NCI-H510A treated with DMSO at 0.1 percent for 48 hours (cell line): ENCODE measurements at places on chromosomes 11 and 22.

GRCh38 chr22:44837481-44837880 is 85.1 kb downstream of the ARHGAP8 start:
- no peak for DNase-seq

DNA sequence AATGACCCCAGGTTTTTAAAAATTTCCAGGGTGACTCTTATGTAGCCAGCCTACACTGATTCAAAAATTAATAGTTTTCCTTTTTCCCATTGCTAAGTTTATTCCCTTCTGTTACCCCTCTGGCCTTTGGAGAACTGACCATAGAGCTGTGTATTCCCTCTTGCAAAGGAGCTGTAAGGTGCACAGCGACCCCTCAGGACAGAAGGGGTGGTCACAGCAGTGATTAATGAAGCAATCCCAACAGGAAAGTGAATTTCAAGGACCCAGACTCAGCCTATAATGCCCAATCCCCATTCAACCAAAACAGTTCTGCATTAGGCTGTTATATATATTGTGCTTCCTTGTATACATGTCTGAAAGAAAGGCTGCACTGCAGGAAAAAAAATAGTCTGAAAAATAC is 147.1 kb downstream of the WT1 start:
- DNase-seq: no peak

- no peak for DNase-seq
Measured at GRCh38 chr11:5521540-5521939, 5.0 kb upstream of the UBQLNL start.

- no peak for DNase-seq
Measured at GRCh38 chr22:41856469-41856868, 23.6 kb downstream of the SREBF2 start.

GRCh38 chr22:48498526-48499331 is 1328.9 kb downstream of the BRD1 start:
- DNase-seq: no peak

DNA sequence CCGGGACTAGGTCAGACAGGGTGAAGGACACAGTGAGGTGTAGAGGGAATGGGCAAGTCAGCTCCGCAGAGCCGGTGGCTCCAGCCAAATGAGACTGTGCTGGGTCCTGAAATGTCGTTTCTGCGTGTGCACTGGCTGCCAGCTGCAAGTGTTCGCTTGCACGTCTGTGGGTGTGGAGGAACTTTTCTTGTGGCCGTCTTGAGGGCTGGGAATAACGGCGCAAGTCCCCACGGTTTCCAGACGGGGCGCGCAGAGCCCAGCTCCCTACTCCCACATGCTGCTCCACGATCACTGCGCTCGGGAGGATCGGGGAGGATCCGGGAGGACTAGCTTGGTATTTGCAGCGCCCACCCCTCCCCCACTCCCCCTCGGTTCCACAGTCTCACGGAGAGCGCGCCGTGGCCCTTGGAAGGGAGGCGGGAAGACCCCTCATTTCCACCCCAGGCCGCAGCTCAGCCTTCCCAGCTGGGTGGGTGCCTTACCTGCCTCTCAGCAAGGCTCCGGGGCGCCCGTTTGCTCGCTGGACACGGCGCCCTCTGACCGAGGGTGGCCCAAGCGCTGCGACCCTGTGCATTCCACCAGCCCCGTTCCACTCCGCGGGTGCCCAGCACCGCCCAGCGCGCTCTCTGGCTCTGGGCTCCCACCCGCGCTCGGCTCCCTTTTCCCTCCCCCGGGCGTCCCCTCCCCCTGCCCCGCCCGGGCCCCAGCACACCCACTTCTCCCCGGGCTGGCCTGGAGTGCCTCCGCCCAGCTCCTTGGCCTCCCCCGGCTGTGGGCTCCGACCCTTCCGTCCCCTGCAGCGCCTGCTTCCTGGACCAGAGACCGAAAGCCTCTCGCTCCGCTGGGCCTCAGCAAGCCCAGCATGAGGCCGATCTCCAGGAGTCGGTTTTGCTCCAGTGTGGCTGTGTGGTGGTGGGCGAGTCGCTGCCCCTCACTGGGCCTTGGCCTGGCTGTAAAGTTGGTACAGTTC is at the start of gene KCNE3:
Gene KCNE3 (minus strand): TSS at position 634 of the 970 bp plus-strand sequence. CDS start 9,986 bp downstream, outside the sequence.
- DNase-seq: no peak

DNA sequence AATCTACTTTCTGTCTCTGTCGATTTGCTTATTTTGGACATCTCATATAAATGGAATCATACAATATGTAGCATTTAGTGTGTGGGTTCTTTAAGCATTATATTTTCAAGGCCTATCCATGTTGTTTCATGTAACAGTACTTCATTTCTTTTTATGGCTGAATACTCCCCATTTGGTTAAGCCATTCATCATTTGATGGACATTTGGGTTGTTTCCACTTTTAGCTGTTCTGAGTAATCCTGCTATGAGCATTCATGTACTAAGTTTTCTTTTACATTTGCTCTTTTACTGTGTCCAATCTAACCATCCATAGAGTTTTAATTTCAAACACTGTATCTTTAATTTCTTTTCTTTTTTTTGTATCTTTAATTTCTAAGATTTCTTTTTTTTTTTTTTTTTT is 55.6 kb upstream of the SPTBN2 start:
- no peak for DNase-seq

- DNase-seq: peak; percentile 69
Measured at GRCh38 chr11:60870276-60870675, 2.9 kb downstream of the ZP1 start.

DNA sequence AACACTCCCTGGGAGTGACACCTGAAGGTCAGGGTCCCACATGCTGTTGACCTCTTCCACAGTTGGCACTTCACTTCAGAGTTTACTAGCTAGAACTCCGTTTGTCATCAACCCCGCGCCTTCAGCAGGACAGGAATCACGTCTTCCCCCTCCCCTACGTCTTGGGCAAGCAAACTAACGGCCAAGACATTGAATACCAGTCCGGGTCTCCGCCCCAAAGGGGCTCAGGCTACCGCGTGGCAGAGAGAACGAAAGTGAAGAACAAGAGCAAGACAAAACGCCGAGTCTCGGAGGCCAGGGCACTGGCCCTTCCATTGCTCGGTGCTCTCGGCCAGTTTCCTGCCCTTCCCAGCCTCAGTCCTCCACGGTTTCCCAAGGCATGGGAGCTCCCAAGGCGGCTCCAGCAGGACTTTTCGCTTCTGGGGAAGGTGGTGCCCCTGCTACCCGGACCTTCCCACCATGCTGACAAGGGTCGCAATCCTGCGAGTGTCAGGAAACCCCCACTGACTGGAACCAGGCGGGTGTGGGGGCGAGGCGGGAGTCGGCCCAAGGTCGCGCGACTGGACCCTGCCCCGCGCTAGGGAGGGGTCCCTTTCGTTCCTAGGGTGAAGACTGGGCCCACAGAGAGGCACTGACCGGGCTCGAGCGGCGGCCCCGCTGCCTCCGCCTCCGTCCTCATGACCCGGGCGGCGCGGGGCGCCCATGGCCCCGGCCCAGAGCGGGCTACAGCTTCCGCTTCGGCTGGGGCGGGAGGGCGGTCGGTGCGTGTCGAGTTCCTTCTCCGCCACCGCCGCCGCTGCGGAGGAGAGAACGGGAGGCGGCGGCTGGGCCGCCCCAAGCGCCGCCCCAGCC is at the start of gene GUCD1:
Gene GUCD1 (minus strand): TSS at position 826 of the 852 bp plus-strand sequence. CDS start 147 bp downstream, at position 679.
- DNase-seq: no peak

GRCh38 chr22:34587357-34588356 is 478.3 kb upstream of the ISX start:
- DNase-seq: no peak

GRCh38 chr11:27060816-27061460 is 20.3 kb downstream of the BBOX1 start:
- no peak for DNase-seq

GRCh38 chr11:6404342-6405051 is 14.2 kb downstream of the SMPD1 start:
- no peak for DNase-seq

GRCh38 chr22:39535357-39535725 is 2.8 kb upstream of the RPS19BP1 start:
- no peak for DNase-seq

DNA sequence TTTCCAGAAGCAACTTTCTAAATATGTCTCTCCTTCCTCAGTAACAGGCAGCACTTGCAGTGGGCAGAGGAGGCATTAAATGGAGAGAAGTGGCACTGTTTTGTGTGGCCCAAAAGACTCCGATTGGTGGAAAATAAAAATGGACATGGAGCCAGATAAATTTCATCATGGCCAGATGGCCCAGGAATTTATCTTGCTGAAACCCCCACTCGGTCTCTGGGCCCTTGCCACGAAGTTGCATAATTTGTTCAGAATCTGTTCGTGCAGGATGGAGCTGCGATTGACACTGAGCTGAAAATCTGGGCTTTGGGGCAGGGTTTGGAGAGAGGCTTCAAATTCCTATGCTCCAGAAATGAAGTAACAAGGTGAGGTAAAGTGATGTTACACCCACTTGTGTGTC is 65.5 kb downstream of the C11orf91 start:
- no peak for DNase-seq

DNA sequence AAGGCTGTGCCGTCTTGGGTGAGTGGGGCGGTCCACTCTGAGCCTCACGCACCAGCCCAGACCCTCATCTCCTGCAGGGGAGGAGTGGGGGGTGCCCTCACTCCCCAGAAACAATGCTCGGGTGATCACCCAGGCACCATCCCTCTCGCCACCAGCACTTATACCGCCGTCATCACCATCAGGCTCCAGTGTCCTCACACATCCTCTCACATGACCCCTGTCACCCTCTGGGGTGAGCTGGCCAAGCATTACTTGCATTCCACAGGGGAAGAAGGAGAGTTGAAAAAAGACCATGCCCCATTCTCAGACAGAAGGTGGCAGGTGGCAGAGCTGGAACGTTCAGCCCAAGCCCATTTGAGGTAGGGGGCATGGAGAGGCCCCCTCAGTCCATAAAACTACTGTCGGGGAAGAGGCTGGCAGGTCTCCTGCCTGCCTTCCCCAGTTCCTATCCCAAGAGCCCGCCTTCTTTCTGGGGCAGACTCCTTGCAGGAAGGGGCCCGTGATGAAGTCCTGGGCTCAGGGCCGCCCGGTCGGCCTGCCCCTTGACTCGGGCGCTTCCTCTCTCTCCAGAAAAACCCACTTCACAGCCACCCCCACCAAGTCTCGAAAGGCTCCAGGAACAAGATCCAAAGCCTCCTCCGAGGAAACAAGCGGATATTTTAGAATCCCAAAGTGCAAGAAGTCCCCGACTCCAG is 153.3 kb downstream of the DSCAML1 start:
- DNase-seq: no peak

DNA sequence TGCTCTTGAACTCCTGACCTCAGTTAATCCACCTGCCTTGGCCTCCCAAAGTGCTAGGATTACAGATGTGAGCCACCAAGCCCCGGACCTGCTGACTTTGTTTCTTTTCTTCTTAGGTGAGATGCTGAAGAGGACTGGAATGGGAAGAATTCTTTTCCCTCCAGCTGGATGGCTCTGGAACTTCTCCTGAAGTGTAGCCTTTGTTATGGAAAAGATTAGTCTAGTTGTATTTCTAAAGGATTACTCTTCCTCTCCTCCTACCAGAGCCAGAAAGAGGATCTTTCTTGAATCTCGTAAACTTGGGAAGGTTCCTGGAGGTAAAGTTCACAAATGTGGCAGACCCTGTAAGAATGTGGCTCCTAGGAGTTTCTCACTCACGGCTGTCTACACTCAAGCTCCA is 95.4 kb upstream of the LARGE1 start:
- no peak for DNase-seq

DNA sequence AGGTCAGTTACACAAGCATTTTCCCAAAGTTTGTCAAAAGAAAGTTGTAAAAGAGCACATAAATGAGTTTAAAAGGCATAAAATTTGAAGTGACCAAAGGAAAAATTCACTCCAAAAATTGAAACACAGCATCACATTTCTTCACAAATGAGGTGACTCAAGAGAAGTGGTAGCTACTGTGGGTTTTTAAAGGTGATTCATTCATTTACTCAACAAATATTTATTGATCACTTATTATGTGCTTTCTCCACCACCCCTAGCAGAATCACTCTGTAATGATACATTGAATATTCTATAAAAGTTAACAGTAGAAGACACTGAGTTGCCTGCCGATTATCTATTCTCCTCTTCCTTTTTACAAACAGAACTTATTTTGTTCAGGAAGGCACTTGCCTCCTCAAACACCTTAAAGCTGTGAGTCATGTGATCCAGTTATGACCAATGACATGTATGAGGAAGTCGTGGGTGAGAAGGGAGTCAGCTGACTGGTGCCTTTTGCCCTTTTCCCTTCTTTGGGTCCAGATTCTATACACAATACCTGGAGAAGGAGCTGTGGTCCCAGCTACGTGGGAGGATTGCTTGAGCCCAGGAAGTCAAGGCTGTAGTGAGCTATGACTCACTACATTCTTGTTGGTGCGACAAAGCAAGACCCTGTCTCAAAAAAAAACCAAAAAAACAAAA is 67.7 kb upstream of the CLNS1A start:
- no peak for DNase-seq

GRCh38 chr22:16651217-16651616 is 58.6 kb upstream of the CCT8L2 start:
- no peak for DNase-seq

- no peak for DNase-seq
Measured at GRCh38 chr22:33896575-33897447, 23.5 kb downstream of the LARGE1 start.

DNA sequence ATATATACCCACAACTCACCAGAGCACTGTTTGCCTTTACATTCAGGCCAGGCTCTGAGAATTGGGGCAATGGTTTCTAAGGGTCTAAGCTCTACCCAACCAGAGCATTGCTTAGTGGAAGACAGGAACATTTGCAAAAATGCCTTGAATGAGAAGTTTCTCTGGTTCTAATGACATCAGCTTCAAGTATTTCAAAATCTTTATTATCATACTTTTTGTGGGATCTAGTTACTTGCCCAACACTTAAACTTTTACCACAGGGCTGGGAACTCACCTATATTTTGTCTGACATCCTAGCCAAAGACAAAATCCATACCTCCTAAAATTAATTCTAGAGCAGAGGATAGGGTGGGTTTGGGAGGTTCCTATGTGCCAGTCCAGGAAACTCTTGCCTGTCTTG is 51.5 kb downstream of the INSC start:
- no peak for DNase-seq

DNA sequence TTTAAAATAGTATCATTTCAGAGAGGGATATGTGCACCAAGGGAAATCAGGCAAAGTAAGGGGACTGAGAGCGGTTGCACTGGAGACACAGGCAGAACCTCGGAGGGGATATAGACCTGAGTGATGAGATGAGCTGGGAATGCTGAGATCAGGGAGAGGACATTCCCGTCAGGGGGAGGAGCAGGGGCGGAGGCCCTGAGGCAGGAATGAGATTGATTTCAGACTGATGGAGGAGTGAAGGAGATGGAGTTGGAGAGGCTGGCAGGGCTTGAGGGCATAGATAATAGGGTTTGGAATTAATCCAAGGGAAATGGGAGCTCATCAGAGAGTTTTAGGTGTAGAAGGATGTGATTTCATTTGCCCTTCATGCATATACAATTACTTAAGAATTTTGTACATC is 13.2 kb downstream of the CD6 start:
- DNase-seq: no peak
